ENCODE measurements at places on chromosomes 6 and 20.

DNA sequence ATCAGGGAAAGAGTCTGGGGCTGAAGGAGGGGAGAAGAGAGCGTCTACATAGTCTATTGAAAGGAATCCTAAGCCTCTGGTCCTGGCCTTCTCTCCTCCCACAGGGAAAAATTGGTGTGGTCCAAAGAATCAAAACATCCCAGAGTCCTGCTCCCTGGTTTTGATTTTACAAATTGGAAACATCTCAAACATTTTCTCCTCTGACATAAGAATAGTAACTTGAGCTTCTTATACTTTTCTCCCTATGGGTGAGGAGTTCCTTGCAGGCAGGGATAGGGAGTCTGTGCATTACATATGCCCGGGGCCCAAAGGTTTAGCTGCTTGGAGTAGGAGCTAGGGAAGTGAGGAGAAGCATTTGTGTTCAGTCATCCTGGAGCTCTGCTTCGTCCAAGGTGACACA, 120.0 kb upstream of the GGTLC1 start:
- no peak for DNase-seq

- DNase-seq = no peak
Measured at GRCh38 chr6:75747152-75747992, 1.7 kb upstream of the MYO6 start.

DNA sequence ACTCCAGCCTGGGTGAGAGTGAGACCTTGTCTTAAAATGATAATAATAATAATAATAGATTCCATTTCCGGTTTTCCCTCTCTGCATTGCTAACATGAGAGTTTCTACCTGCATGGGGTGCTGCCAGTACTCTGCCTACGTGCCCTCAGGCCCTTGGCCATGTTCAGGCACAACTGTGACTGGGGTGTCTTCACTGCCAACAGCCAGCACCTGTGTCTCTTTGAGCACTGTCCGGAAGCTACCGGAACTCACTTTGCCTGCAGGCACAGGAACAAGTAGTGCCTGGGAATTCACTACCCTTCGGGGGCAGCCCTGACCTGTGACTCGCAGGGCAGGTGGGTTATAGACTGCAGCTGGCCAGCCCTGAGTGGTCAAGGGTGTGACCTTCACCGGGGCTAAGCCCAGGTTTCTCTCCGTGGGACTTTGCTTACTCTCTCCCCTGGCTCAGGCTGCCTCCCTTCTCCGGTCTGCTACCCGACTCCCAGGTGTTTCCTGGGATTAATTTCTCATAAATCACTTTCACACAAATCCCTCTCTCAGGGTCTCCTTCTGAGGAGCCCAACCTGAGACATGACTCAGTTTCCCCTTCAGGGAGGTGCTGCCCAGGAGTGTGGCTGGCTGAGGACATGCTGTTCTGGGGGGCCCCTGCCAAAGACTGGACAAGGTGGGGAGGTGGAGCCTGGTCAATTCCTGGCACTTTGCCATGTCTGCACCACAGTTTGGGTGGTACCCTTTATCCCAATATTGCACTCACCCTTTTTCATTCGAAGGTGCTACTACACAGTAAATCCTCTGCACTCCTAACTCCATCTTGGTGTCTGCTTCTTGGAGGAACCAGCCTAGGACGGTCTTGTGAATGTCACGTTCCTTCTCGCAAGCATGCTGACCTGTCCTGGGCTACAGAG, 79.5 kb upstream of the RALGAPA2 start:
- DNase-seq = no peak

DNA sequence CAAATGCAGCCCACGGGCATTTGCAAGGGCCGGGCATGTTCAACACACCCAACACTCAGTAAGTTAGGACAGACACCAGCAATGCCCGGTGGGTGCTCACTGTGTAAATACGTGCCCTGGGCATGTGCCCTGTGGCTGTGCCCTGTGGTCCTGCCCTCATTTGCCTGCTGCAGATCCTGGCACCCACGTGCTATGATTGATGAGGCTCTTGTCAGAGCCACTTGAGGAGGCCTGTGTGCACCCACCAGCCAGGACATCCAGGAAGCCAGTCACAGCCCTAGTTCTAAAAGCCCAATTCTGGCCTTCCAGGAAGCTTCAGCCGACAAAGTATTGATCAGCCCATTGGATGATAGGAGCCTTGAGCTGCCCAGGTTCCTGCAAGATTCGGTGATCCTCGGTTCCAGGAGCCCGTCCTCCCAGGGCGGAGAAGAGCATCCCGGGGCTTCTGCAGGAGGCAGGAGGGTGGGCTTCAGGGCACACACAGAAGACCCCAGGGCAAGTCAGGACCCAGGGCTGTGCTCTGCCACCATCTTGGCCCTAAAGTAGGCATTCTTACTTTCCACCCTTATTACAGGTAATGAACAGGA, 223.9 kb downstream of the PREX1 start:
- no peak for DNase-seq

GRCh38 chr6:132763269-132763668, 5.6 kb upstream of the VNN2 start:
- no peak for DNase-seq

GRCh38 chr20:33522256-33522820, 32.4 kb downstream of the CBFA2T2 start:
- no peak for DNase-seq

- DNase-seq = no peak
Measured at GRCh38 chr20:38759106-38759505, 10.8 kb downstream of the ACTR5 start.

- no peak for DNase-seq
Measured at GRCh38 chr6:11791354-11792107, 12.9 kb upstream of the ADTRP start.

DNA sequence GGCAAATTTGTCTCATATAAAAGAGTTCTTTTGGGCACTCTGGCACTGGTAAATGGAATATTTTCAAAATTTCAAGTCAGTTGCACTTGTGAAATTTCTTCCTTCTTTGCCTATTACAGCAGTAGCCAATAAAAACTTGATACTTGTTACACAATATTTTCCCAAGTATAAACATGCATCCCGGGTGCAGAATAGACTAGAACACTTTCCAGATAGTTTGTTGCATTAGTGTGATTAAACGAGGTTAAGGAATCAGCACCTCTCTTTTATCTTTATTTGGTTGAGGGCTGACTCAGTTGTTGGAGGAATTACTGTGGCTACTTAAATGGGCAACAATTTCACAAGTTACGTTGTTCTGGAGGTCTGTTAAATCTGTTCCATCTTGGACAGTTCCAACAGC, 467.5 kb downstream of the CDKAL1 start:
- no peak for DNase-seq

DNA sequence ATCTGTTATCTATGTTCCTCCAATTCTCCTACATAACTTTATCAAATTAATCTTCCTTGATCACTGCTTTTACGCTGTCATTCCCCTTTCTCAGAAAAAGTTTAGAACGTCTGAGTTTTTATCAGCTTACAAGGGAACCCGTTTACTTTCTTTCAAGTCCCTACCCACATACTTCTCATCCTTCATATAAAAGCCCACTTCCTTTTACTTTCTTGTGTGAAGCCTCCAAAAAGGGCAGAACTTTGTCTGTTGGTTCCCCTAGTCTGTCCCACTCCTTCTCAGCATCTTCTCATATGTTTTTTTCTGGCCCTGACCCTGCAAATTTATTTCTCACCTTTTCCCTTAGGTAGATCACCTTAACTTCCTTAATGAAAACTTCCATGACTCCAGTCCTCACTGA, 106.1 kb downstream of the TFAP2B start:
- no peak for DNase-seq

DNA sequence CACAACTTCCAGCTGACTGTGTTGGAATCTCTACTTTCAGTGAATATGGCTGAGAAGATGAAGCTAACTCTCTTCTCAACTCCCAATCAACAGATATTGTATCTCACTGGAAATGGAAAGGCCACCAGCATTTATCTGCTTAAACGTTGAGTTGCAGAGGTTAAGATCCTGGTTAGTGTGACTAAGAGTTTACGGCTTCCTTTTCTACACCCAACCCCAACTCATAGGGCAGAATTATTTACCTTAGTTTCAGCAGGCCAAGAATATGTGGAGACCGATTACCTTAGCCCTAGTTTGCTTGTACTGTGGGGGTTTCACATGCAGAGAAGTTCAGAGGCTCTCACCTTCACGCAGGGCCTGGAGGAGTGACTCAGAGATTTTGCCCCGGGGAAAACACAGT, 1026.6 kb downstream of the EYS start:
- DNase-seq = no peak

DNA sequence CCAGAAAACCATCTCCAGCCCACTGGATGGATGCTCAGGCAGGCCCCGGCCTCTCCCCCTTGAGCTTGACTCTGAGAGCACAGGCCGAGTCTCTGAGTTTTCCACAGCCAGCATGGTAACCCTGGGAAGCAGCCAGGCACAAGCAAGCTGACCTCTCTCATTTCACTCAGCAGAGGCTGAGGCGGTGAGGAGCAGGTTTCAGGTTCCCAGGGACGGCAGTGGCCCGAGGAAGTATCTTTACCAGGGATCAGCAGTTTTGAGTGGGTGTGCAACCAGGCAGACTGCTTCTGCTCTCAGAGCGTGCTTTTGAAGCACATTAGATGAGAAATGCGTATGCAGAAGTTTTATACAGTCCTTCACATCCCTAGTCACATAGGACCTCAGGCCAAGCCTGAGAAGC, 12.6 kb downstream of the HCK start:
- DNase-seq = no peak

GRCh38 chr6:31844507-31844906, 17.0 kb downstream of the HSPA1B start:
- no peak for DNase-seq

DNA sequence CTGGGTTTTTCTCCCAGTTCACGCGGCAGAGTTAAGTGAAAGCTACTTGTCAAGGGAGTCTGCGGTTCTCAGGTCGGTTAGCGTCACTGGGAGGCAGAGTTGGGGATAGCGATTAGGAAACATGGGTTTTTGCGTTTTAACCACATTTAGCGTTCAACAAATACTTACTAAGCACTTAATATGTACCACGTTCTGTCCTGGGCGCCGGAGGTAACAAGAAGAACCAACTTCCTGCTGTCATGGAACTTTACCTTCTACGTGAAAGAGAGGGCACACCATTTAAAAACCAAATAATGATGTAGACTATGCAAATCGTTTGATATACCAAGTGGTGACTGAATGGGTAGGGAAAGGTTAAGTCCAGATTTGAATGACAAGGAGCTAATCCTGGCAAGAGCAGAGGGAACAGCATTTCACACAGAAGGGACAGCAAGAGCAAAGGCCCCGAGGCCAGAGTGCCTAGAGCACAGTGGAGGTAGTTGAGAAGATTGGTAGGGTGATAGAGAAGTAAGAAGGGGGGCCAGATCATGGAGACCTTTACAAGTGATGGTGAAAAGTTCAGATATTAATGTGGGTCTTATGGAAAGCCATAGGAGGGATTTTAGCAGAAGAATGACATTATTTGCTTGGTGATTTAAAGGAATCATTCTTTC, 744 bp downstream of the RIOK1 start:
- DNase-seq = no peak

GRCh38 chr20:50306478-50307423, 116.1 kb downstream of the CEBPB start:
- no peak for DNase-seq

GRCh38 chr20:11401988-11402387, 515.7 kb upstream of the BTBD3 start:
- no peak for DNase-seq

- DNase-seq = no peak
Measured at GRCh38 chr6:144305985-144306384, 20.9 kb downstream of the UTRN start.

DNA sequence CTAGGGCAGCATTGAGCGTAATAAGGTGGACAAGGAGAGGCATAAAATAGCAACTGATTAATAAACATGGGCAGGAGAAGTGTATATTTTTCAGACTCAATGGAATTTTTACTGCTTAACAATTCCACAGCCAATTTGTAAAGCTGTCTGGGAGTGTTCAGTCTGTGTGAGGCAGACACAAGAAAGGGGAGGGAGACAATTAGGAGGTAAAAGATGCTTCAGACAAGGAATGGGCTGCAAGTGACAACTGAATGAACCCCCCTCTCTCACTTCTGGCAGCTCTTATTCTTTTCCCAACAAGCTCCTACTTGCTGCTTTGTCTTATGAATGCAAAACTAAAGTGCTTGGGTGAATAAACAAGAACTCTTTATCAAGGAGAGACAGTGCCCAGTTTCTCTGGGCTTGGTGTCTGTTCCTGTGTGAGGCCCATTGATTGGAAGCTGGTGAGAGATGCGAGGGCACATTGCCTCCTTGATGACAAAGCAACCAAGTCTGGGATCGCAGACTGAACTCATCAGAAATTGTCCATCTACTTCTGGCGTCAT, 575.3 kb downstream of the RNF144B start:
- DNase-seq = peak; percentile 25

GRCh38 chr6:148367411-148368024, 24.9 kb downstream of the SASH1 start:
- DNase-seq = no peak

Data from NCI-H1105 treated with DMSO at 0.1 percent for 48 hours (cell line).